ENCODE measurements at places on chromosomes 6 and 20. TPM values are rescaled to one million over a fixed set of nuclear protein-coding genes. Genes with fewer than 3 reads are reported as not detected.

DNA sequence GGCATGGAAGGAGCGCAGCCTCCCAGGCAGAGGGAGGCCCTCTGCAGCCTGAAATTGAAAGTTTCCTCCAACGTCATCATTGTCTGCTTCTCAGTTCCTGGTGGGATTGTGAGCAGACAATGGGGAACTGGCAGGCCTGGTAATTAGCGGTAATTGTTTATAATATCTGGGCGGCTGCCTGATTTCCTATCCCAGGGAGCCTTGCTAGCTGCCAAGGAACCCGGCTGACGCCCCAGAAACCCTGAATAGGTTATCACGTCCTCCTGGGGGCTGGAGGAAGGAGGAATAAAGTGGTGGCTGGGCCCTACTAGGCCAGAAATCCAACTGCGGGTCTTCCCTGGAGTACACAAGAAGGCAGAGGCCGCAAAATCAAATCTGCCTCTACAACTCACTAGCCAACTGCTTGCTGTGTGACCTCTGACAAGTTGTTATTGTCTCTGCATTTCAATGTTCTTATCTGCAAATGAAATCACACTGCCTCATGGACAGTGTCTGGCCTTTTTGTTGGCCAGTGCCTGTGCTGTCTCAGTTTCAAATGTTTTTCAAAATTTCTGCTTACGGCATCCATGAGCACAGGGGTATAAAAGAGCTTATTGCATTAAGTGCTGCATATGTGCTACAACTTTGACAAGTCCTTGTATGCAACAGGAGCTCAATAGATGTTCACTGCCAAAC, 16.9 kb downstream of the KCNK15 start:
- no peaks in the 10 kb centered on the region for H3K36me3 ChIP-seq
- DNase-seq, result no peak
- no peaks in the 10 kb centered on the region for H3K27me3 ChIP-seq

DZANK1 gene
- 9.6 TPM for total RNA-seq

GRCh38 chr20:44738813-44739477, 6.7 kb upstream of the KCNK15 start:
- no peak overlapping the region for H3K27ac ChIP-seq
- DNase-seq, result peak; percentile 90
- H3K27me3 ChIP-seq, result no peaks in the 10 kb centered on the region
- no peaks in the 10 kb centered on the region for H3K4me1 ChIP-seq
- H3K36me3 ChIP-seq, result 0 out of 2 replicates have a peak, but pooled peaks cover 2% of the 10 kb centered on the region

GDAP1L1 gene
- total RNA-seq, result 6.8 TPM

GRCh38 chr20:40787941-40788340, 98.9 kb upstream of the MAFB start:
- no peak overlapping the region for H3K4me3 ChIP-seq
- no peak overlapping the region for H3K27ac ChIP-seq
- no peaks in the 10 kb centered on the region for H3K27me3 ChIP-seq

DNA sequence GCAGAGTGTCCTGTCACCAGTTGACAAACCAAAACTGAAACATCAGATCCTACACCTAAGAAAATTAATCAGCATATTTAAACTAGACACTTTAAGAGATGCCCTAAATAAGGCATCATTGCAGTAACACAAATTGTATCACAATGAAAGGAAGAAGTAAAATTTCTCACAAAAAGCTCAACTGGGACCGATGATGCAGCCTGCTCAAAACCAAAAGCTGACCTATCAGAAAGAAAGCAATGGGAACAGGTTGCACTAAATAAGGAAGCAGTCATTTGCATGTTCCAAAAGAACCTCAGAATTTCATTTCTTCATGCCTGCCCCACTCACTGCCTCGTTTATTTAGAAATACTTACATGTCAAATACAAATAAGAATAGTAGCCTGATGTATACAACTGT, 12.1 kb downstream of the HIVEP2 start:
- no peak overlapping the region for H3K4me3 ChIP-seq
- H3K27me3 ChIP-seq, result no peaks in the 10 kb centered on the region
- H3K4me1 ChIP-seq, result no peaks in the 10 kb centered on the region
- no peak overlapping the region for H3K27ac ChIP-seq
- H3K36me3 ChIP-seq, result no peaks in the 10 kb centered on the region
- DNase-seq, result no peak

GRCh38 chr6:22546236-22546635, 23.1 kb upstream of the HDGFL1 start:
- H3K27me3 ChIP-seq, result no peaks in the 10 kb centered on the region
- H3K4me3 ChIP-seq, result no peak overlapping the region
- no peaks in the 10 kb centered on the region for H3K4me1 ChIP-seq
- no peak overlapping the region for H3K27ac ChIP-seq
- no peak for DNase-seq
- no peaks in the 10 kb centered on the region for H3K36me3 ChIP-seq

OR12D3 gene
- not detected for total RNA-seq

DNA sequence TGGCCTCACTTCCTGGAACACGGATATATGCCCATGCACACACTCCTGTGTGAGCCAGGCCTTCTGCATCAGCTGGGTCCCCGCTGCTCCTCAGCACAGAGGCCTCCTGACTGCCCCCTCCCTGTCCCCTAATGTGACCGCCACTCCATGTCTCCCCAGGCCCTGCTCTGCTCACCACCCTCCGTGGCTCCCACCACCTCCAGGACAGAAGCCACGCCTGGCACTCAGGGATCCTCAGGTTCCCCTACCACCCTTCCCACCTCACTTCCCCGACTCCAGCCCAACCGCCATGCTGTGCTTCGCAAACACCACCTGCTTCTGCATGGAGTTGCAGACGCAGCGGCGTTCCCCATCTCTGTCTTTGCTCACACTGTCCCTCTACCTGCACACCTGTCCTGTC, 4.3 kb upstream of the SRC start:
- no peaks in the 10 kb centered on the region for H3K4me1 ChIP-seq
- H3K27ac ChIP-seq, result no peak overlapping the region
- H3K27me3 ChIP-seq, result no peaks in the 10 kb centered on the region
- H3K36me3 ChIP-seq, result no peaks in the 10 kb centered on the region
- peak; percentile 23 for DNase-seq

CRIP3 gene
- 15.3 TPM for total RNA-seq

DNA sequence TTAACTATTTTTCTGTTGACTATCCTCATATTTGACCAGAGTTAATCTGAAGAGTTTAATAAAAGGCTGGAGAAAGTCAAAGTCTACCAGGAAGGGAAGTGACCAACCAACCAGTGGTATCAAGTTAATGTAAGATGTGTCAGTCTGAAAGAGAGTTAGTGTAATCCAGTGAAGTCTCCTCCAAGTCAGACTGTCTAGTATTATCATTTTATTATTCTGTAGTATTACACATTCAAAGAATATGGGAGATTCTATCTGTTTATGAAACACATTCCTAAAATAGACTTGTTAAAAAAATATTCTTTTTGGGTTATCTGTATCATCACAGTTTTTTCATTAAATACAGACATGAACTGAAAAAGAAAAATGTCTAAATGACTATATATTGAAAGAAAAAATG, 194.4 kb downstream of the BTBD9 start:
- H3K4me1 ChIP-seq, result no peaks in the 10 kb centered on the region
- no peak overlapping the region for H3K27ac ChIP-seq
- DNase-seq, result no peak

JPH2 gene
- total RNA-seq, result 0.31 TPM

DNA sequence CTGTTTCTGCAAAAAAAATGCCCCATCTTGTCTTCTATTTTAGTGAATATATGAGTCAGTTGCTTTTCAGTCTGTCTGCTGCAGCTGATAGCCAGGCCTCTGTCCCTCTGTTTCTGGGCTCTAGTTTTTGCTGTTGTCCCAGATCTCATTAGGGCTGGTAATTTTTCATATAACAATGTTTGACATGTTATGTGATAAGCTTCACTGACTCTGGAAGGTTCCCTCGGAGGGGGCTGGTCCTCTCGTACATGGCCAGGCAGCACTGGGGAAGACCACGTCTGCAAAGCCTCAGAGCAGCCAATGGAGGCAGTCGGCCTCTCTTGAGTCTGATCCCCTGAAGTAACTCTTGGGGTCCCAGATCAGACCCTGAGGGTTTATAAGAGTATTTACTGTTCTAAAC, 223.8 kb downstream of the THBS2 start:
- no peak overlapping the region for H3K27ac ChIP-seq
- H3K36me3 ChIP-seq, result peaks cover 4% of the 10 kb centered on the region
- H3K4me3 ChIP-seq, result no peak overlapping the region
- H3K27me3 ChIP-seq, result no peaks in the 10 kb centered on the region

ECT2L gene
- total RNA-seq, result not detected

TEAD3 gene
- total RNA-seq, result 27.0 TPM

- H3K4me3 ChIP-seq, result no peak overlapping the region
- H3K27ac ChIP-seq, result no peak overlapping the region
- no peaks in the 10 kb centered on the region for H3K27me3 ChIP-seq
- no peaks in the 10 kb centered on the region for H3K4me1 ChIP-seq
- H3K36me3 ChIP-seq, result peaks cover 49% of the 10 kb centered on the region
- DNase-seq, result no peak
Measured at GRCh38 chr6:168039301-168039700, 39.7 kb downstream of the FRMD1 start.

- DNase-seq, result no peak
- H3K4me3 ChIP-seq, result no peak overlapping the region
- H3K36me3 ChIP-seq, result no peaks in the 10 kb centered on the region
- H3K27ac ChIP-seq, result no peak overlapping the region
Measured at GRCh38 chr20:6974838-6975237, 207.4 kb downstream of the BMP2 start.

DNA sequence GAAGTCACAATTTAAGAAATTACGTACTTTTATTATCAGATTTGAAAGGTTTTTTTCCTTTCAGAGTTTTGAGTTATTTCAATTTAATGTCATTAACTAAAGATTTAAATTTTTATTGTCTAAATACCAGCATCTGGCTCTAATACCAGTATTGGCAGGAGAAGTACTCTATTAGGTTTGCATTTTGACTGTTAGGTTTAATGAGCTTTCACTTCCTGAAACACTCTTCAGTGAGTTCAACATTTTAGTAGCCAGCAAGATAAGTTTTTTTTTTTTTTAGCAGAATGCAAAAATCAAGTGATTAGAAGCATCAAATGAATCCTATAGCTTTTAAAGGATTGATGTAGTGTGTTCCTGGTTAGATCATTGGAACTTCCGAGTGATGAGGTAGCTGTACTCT, 34.0 kb upstream of the SCGN start:
- no peaks in the 10 kb centered on the region for H3K27me3 ChIP-seq
- no peak for DNase-seq
- no peaks in the 10 kb centered on the region for H3K4me1 ChIP-seq

DEFB126 gene
- total RNA-seq, result not detected

- no peaks in the 10 kb centered on the region for H3K36me3 ChIP-seq
- H3K4me3 ChIP-seq, result no peak overlapping the region
- no peaks in the 10 kb centered on the region for H3K27me3 ChIP-seq
- H3K4me1 ChIP-seq, result no peaks in the 10 kb centered on the region
Measured at GRCh38 chr6:6256886-6257285, 63.6 kb downstream of the F13A1 start.

C6orf132 gene
- total RNA-seq, result 45.1 TPM

MEI4 gene
- total RNA-seq, result 0.55 TPM

DNA sequence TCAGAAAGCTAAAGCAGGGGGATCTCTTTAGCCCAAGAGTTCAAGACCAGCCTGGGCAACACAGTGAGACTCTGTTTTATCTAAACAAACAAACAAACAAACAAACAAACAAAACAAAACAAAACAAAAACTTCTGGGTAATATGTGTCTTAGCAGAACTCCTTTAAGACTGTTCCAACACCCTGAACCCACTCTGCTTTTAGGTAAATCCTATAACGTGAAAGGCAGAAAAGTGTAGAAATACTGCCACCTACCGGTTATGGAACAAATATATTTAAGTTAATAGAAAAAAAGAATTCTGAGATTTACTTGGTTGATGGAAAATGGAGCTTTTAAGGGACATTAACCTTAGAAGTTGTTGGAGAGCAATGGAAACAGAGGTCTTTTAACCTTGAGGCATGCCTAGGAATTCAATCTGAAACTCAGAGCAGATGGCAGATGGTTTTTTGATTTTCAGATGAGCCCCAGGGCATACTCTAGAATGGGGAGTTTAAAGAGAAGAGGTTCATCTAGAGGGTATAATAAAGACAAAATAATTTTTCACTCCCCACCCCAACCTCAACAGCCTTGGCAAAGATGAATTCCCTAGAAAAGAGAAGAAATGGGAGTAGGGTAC, 38.5 kb downstream of the SOD2 start:
- H3K4me1 ChIP-seq, result no peaks in the 10 kb centered on the region
- no peaks in the 10 kb centered on the region for H3K27me3 ChIP-seq
- no peak for DNase-seq
- H3K27ac ChIP-seq, result no peak overlapping the region

DNA sequence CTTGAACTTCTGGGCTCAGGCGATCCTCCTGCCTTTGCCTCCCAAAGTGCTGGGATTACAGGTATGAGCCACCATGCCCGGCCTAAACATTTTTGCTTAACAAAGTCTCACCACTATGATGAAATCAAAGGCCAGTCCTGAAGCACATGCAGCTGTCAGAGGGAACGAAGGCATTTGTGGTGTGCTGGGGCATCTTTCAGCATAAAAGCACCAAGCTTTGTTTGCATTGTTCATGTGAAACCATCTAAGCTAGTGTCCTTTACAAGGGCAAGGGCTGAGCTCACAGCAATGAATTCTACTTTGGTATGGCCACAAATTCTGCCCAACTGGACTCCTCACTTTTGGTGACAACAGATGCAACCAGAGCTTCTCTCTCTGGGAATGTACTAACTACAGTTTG, 66.8 kb downstream of the ZFP64 start:
- no peaks in the 10 kb centered on the region for H3K27me3 ChIP-seq
- DNase-seq, result no peak
- H3K4me3 ChIP-seq, result no peak overlapping the region
- H3K4me1 ChIP-seq, result no peaks in the 10 kb centered on the region
- no peaks in the 10 kb centered on the region for H3K36me3 ChIP-seq

HLA-DPA1 gene
- total RNA-seq, result 2.6 TPM

DNA sequence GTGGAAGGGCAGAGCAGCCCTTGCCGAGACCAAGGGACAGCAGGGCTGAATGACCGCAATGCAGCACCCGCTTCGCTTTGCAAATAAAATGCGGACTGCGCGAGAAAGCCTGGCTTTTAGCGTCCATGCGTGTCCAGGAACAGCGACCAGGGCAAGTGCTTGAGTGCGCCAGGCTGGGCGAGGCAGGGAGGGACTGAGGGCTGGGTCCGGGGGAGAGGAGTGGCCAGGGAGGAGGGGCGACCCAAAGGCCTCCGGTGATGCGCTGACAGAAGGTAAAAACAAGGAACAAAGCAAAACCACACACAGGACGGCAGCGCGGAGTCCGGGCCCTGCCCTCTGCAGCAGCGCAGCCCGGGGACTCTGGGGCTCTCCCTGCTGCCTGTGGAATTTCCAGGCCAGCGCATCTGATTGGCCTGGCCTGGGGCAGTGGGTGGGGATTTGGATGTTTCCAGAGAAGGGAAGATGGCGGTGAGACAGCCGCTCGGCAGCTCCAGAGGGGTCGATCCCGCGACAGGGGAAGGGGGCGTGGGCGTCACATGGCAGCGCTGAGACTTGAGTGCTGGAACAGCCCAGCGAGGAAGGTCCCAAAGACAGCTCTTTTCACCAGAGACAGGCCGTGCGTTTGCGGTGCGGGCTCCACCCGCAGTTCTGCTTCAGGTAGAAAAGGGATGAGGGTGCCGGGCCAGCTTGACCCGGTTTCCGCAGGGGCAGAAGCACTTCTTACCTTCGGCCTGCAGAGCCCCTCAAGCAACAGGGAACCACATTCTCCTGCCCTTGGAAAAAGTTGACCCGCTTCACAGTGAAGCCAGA, 51.8 kb downstream of the SSR1 start:
- H3K4me3 ChIP-seq, result peak overlapping the region; percentile 83
- peak; percentile 96 for DNase-seq
- H3K4me1 ChIP-seq, result peaks cover 3% of the 10 kb centered on the region
- no peaks in the 10 kb centered on the region for H3K36me3 ChIP-seq
- no peak overlapping the region for H3K27ac ChIP-seq
- no peaks in the 10 kb centered on the region for H3K27me3 ChIP-seq

Measured in H9 (cell line).